ENCODE measurements at places on chromosomes 7 and 10.
A peak's percentile ranks its signal among the peaks of the same experiment; 100 is the strongest.

- no peak for DNase-seq
These were observed 4.1 kb downstream of the NEUROD6 start for GRCh38 chr7:31336202-31337001.

- DNase-seq = no peak
These were observed 93.3 kb downstream of the BMS1 start for GRCh38 chr10:42875798-42876341.

DNA sequence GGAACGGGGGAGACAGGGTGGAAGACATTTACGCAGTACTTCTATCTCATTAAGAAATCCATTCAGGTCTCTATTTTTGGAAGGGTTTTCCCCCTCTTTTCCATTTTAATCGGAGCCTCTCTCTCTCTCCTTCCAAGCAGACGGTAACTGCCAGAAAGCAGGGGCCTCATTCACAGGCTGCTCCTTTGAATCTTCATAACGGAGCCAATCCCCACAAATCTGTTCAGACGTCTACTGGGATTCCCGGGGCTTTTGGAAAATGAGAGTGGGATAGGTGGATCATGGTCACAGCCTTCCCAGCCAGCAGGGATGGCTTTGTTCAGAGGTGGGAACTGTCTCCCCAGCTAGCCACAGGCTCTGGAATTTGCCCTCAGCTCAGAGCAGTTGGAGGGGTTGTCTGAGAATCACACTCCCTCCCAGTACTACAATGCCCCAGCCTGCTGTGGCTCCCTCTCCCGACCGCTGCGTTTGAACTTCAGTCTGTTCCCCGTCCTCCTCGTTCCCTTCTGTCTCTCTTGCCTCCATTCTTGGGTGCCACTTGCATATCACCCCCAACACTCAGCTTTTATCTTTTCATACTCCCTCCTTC lies 413.6 kb downstream of the PLXNA4 start:
- DNase-seq = no peak

- DNase-seq = no peak
These were observed 45.6 kb downstream of the AP3M1 start for GRCh38 chr10:74104996-74105395.

- no peak for DNase-seq
These were observed 463.2 kb upstream of the GALNT17 start for GRCh38 chr7:70668606-70669358.

DNA sequence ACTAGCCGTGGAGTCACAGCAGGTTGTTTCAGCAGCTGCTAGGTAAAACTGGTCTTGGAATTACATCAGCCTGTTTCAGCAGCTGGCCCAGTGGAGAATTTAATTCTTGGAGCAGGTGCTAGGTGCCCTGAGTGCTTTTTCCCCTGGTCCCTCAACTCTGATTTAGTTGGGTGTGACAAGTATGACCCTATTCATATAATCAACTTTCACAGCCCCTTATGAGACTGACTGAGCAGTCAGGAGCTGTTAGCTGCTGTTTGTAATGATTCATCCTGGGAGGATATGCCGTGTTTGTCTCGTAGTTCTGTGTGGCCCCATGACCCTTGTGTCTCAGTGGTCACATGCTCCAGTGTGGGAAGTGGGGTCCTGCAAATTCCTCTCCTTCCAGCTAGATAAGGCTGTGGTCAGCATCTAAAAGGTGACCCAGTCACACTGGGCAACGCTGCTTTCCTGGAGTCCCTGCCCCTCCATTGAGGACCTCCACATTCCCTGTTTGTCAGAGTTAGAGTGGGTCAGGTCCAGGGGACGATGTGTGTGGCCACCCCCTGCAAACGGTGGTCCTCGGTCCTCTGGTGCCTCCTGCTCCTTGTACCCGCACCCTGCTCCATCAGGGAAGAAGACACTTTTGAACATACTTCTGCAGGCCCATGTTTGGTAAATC lies 28.3 kb downstream of the TBATA start:
- no peak for DNase-seq

- no peak for DNase-seq
These were observed 234.5 kb downstream of the AHR start for GRCh38 chr7:17532861-17533404.

- peak; percentile 76 for DNase-seq
These were observed 278.0 kb upstream of the KLF14 start for GRCh38 chr7:131011976-131012375.

GRCh38 chr10:120823266-120823665 lies 27.9 kb upstream of the WDR11 start:
- no peak for DNase-seq

DNA sequence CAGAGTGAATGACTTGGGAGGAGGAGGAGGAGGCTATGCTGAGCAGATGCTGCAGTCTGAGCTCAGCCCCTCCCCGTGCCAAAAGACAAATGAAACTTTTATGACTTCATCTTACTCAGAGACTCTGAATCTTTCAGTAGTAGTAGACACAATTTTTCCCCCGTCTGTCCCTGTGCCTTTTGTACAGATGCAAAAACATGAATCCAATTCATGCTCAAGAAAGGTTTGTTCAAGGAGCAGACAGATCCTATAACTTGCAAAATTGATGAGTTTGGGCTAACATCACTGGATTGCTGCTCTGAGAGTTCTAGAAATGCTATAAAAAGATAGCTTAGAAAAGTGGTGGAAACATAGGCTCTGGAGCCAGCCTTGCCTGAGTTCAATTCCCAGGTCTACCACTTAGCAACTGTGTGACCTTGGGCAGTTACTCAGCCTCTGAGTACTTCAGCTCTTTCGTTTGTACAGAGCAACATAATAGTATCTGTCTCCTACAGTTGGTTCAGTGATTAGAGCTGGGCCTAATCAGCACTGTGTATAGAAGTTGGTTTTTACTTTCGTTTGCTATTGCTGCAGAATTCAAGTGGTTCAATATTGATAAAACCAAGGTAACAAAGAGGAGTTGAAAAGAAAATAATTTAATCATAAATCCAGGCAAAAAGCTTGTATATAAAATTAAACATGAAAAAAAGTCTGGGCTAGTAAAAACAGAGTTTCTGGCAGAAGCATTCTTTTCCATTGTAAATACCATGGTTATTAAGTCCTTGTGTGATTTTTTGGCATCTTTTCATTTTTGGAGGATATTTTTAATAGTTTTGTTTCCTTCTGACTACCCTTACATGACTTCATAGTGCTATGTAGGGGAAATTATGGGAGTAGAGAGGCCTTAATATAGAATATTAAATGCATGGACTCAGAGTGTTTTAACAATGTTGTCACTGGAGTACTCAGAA lies 174.2 kb upstream of the ZNF32 start:
- no peak for DNase-seq

GRCh38 chr7:41771717-41772116 lies 68.8 kb upstream of the INHBA start:
- DNase-seq = no peak

DNA sequence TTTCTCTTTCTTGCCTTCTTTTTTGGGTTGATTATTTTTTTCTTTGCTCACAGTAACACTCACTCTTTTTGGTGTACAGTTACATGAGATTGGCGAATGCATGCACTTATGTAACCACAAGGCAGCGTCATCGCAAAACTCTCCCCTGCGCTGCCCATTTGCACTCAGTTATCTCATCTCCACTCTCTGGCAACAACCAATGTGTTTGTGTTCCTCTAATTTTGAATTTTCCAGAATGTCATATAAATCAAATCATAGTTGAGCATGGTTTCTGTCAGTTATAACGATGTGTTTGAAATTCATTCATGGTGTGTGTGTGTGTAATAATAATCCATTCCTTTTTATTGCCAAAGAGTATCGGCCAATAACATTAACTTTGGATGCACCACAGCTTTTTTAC lies 23.0 kb upstream of the IGFBP3 start:
- DNase-seq = no peak

- DNase-seq = peak; percentile 72
These were observed 982 bp downstream of the SFXN3 start for GRCh38 chr10:101031796-101032636.

- no peak for DNase-seq
These were observed 35.9 kb upstream of the CCSER2 start for GRCh38 chr10:84292502-84292901.

DNA sequence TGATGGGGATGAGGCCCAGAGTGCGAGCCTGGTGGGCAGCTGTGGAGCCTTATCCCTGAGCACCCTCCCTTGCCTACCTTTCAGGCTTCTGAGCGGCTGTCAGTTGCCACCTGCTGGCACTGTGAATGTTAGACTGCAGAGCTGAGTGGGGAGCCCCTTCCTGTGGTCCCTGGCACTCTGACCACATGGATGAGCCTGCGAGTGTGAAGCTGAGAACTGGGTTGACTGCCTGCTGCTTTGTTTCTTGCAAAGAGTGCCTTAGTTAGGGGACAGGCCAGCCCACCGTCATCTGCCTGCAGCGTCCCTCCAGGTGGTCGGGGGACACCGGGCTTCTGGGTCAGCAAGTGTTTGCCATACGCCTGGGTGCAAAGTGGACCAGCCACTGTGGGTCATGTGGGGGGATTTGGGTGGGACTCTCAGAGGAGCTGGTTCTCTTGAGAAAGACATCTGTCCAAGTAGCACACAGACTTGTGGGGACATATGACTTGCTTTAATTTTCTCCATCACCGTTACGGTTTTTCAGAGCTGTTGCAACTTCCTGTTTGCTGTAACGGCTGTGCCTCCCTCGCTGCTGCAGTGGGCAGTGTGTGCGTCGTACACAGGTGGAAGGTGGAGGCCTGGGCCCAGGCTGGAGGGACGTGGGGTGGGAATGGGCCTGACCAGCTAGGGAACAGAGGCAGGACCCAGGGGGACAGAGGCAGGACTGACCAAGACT lies 13.7 kb downstream of the INPP5A start:
- peak; percentile 56 for DNase-seq

GRCh38 chr7:149860821-149861727 lies 12.7 kb upstream of the ATP6V0E2 start:
- DNase-seq = no peak

GRCh38 chr10:3776796-3777571 lies 8.0 kb downstream of the KLF6 start:
- DNase-seq = peak; percentile 48

- no peak for DNase-seq
These were observed 563 bp downstream of the STAM start for GRCh38 chr10:17644485-17644943.

DNA sequence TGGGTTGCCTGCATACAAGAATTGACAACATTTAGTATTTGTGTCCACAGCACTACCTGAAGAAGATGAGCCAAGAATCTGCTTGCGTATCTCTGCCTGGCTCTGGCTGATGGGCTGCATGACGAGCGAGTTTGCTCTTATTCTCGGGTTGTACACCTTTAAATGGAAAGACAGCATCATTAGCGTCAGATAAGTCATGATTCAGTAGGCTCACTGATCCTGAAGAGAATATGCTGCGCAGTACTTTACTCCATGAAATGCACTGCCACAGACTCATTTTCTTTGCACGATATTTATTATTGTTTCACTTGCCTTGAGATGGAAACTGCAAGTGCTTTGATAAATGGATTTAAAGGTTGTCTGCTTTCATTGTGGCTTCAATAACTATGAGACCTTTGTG lies 28.6 kb downstream of the DHX32 start:
- no peak for DNase-seq

DNA sequence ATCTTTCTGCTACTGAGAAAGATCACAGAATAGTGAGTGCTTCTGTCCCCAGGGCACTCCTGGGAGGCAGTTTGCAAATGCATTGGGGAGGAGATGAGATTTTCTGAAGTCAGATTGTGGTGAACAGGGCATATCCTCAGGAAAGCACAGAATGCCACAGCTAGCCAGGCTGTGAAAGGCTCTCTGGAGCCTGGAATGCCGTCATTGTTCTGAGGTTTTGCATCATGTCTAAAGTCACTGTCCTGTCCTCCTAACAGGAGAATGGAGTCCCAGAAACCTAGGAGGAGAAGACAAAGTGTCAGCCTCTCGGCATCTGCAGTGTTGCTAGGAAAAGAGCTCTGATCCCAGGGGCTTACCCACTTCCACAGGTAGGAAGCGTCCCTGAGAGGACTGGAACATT lies 69.2 kb upstream of the IGFBP3 start:
- DNase-seq = no peak

DNA sequence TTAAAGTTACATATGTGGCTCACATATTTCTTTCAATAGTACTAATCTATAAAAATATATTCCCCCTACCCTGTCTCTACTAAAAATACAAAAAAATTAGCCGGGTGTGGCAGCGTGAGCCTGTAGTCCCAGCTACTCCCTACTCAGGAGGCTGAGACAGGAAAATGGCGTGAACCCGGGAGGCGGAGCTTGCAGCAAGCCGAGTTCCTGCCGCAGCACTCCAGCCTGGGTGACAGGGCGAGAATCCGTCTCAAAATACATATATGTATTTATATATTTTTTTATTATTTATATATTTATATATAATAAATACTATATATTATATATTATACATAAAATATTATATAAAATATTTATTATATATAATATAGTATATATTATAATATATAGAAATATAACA lies 69.7 kb upstream of the GRM3 start:
- DNase-seq = no peak

- no peak for DNase-seq
These were observed 73.1 kb upstream of the CAMK2B start for GRCh38 chr7:44398511-44398911.

- no peak for DNase-seq
These were observed 11.7 kb upstream of the RAMP3 start for GRCh38 chr7:45145881-45146280.
